ENCODE measurements at places on chromosomes 16 and 17.

DNA sequence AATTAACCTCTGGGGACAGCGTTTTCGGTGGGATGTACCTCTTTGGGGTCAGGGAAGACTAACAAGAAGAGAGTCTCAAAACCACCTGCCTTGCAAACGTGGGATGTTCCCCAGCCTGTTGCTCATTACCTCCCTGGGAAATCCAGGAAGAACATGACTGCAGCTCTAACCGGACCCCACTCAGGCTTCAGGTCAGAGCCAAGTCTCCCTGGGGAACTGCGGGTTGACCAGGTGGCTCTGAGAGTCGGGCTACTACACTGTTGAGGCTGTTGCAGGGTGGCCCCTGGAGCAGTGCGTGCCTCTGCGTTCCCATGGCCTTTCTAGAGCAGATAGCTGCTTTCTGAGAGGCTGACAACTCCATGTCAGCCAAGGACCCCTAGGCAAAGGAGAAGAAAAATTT, 309.1 kb downstream of the FOXL1 start:
- DNase-seq, result no peak

- no peak for DNase-seq
Measured at GRCh38 chr16:24054741-24055491, 201.2 kb upstream of the CACNG3 start.

GRCh38 chr17:73203788-73204479, 11.1 kb downstream of the COG1 start:
- no peak for DNase-seq

DNA sequence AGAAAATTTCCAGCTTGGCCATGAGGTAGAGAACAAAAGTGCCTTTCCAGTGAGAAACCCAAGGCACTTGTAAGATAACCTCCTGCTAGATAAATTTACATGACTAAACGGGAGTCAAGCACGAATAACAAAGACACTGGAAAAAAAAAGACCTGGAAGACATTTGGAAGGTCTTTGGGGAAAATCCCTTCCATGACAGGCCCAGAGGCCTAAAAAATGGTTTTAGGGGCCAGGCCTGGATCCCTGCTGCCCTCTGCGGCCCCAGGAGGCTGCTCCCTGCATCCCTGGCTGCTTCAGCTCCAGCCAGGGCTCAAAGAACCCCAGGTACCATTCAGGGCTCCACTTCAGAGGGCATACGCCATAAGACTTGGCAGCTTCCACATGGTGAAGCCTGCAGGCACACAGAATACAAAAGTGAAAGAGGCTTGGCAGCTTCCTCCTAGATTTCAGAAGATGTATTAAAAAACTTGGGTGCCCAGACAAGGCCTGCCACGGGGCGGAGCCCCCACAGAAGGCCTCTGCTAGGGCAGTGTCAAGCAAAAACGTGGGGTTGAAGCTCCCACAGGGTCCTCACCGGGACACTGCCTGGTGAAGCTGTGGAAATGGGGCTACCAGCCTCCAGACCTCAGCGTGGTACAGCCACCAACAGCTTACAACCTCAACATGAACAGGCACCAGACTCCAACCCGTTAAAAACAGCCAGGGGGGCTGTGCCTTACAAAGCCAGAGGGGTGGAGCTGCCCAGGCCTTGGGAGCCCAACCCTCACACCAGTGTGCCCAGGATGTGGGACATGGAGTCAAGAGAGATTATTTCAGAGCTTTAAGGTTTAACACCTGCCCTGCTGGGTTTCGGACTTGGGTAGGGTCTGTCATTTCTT, 77.1 kb downstream of the SDK2 start:
- DNase-seq, result no peak

DNA sequence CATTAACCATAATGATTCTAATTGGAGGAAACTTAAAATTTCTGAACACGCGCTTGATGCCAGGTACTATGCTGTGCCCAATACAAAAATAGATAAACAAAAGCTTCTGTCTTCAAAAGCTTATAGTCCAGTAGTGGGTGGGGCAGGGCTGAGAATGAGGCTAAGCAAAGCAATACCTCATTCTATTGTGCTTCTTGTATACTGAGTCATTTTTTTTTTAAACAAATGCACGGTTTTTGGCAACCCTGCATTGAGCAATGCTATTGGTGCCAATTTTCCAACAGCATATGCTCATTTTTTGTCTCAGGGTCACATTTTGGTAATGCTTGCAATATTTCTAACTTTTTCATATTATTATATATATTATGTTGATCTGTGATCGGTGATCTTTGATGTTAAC, 34.7 kb upstream of the HNF1B start:
- DNase-seq, result no peak

DNA sequence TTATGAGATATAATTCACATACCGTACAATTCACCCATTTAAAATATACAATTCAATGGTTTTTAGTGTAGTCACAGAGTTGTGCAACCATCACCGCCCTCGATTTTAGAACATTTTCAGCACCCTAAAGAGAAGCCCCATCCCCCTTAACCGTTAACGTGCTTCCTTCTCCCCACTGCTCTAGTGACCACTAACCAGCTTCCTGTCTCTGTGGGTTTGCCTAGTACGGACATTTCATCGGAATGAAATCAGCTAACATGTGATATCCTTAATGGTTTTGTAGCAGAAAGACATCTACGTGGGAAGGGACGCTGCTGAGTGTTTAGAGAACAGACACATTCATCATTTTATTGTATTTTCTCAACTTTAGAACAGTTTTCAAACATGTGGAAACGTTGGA, 80.8 kb upstream of the HSBP1 start:
- peak; percentile 91 for DNase-seq

DNA sequence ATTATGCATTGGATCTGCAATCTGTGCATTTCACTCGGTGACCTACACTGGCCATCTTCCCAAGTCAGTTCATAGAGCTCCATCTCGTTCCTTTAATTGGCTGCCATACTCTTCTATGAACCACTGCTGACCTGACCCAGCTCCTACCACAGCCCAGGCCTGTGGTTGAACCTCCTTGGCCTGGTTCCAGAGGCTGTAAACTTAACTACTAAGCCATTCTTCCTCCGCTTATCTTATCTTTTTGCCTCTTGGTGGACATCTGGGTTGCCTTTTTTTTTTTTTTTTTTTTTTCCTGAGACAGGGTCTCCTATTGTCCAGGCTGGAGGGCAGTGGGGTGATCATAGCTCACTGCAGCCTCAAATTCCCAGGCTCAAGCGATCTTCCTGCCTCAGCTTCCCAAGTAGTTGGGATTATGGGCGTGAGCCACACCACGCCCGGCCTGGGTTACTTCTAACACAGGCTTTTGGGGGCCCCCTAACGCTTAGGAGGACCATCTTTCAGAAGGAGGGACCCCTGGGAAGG, 18.3 kb downstream of the COQ7 start:
- DNase-seq, result peak; percentile 69

GRCh38 chr16:3158026-3158509, 23.2 kb downstream of the ZNF213 start:
- peak; percentile 42 for DNase-seq

DNA sequence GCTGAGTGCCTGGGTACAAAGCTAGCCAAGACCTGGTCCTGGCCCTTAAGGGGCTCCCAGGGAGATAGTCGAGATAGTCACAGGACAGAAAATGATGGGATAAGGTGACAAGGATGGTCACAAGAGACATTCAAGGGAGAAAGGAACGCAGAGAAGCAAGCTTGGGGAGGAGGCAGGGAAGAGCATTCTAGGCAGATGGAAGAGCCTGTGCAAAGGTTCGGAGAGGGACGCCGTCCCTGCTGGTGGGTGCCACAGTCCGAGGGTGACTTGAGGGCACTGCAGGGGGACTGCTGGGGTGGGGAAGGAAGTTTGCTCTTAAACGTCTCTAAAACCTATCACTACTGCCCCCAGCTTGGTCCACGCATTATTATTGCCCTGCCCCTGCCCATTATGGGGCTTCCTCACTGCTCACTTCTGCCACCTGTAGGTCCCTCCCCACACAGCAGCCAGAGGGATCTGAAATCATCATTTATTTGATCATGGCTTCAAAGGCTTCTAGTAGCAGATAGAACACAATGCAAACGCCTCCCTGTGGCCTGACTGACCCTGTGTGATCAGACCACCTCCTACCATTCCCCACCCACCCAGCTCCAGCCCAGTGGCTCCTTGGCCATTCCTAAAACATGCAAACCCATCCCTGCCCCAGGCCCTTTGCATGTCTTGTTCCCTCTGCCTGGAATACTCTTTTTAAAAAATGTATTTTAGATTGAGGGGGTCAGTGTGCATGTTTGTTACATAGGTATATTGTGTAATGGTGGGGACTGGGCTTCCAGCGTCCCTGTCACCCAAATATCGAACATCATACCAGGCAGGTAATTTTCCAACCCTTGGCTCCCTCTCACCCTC, 60.3 kb downstream of the RMI2 start:
- DNase-seq, result peak; percentile 31

GRCh38 chr17:44779211-44780025, 20.6 kb downstream of the ADAM11 start:
- peak; percentile 67 for DNase-seq

- no peak for DNase-seq
Measured at GRCh38 chr16:59634951-59635350, 900.8 kb upstream of the GOT2 start.

DNA sequence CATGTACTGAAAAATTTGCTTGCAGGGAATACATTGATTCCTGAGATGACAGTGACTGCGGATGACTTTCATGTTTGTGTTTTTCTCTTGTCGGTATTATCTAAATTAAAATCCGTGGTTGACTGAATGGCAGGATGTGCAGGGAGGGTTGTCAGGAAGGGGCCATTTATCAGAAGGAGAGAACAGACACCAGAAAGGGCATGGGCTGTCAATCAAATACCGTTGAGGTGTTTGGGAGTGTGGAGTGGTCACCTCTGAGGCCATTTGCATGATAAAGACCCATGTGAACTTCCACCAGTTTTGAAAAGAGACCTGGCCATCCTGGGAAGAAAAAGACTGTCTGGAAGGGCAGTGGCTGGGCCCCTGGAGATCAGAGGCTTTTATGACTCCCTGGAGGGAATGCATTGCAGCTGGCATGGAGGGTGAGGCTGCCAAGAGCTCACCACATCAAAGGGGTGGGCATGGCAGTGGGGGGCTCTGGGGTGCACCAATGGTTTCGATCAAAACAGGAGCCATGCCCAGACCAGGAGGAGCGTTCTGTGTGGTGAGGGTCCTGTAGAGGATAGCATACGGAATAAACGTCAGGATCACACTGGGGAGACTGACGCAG, 67.1 kb downstream of the CYLD start:
- DNase-seq, result no peak

- no peak for DNase-seq
Measured at GRCh38 chr16:54936979-54937670, 6.5 kb downstream of the IRX5 start.

DNA sequence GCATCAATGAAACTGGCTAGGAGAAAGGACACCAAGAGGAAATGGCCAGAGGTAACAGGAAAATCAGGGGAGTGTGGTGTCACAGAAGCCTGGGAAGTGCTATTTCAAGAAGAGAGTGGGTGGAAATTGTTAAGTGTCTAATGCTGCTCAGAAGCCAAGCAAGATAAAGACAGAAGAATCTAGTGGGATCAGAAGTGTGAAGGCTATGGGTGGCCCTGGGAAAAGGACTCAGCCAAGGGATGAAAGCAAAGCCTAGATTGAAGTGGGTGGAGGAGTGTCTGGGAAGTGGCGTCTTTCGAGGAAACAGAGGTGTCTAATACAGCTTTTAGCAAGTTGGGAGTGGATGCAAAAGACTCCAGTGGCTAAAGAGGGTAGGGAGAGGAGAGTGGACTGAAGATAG, 13.4 kb downstream of the PDZD9 start:
- DNase-seq, result no peak
